ENCODE measurements at places on chromosomes 12 and 14. TPM values are rescaled to one million over a fixed set of nuclear protein-coding genes. Genes with fewer than 3 reads are reported as not detected.
A peak's percentile ranks its signal among the peaks of the same experiment; 100 is the strongest.

The PGF gene
- total RNA-seq = 0.48 TPM

The POTEM gene
- total RNA-seq = not detected

DNA sequence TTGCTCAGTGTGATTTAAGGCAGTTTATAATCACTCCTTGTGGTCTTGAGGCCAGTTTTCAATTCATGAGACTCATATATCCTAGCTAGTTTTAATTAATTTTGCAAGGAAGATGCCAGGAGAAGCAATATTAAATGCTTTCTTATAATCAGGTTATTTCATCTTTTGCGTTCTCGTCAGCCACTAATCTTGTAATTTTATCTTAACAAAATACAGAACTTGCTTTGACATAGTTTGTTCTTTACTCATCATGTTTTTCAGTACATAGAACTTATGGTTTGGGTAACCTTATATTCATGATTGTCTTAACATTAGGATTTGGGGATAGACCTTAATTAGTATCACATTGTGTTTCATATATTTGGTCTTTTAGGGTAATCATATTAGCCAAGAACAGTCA lies 76.0 kb downstream of the LIN52 start:
- ATAC-seq = no peak

DNA sequence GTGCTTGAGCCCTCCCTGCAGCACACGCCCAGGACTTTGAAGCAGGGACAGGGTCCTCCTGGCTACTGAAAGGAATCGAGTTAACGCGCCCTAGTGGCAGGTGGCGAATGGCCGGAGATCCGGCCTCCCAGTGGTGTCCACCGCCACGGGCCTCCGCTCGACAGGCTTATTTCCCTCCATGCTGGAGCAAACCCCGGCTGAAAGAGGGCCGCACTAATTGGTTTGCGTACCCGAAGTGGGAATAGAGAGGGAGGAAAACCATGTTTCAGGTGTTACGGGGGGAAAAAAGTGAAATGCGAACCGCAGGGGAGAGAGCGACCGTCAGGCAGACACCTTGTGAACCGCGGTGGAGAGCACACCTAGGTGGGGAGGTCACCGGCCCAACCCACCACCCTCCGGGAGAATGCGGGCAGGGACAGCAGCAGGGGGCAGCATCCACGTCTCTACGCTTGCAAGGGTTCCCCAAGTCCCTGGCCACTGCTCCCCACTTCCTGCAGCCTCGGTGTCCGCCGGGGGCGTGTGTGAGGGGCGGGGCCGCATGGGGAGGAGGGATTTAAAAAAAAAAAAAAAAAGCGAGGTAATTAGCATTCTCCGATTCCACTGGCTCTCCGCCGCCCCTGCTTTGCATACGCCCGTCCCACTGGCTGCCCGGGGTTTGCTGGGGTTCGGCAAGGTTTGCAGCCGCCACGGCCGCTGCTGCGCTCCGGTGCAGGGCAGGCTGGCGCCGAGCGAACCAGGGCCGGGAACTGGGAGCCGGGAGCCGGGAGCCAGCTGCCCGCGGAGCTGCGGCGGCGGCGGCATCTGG lies 224.6 kb upstream of the CRY1 start:
- ATAC-seq = peak; percentile 73

GRCh38 chr14:37599507-37600368 lies 4.3 kb downstream of the TTC6 start:
- ATAC-seq = no peak

- peak; percentile 91 for ATAC-seq
Observed at GRCh38 chr12:47307680-47308399, 228.1 kb upstream of the AMIGO2 start.

DNA sequence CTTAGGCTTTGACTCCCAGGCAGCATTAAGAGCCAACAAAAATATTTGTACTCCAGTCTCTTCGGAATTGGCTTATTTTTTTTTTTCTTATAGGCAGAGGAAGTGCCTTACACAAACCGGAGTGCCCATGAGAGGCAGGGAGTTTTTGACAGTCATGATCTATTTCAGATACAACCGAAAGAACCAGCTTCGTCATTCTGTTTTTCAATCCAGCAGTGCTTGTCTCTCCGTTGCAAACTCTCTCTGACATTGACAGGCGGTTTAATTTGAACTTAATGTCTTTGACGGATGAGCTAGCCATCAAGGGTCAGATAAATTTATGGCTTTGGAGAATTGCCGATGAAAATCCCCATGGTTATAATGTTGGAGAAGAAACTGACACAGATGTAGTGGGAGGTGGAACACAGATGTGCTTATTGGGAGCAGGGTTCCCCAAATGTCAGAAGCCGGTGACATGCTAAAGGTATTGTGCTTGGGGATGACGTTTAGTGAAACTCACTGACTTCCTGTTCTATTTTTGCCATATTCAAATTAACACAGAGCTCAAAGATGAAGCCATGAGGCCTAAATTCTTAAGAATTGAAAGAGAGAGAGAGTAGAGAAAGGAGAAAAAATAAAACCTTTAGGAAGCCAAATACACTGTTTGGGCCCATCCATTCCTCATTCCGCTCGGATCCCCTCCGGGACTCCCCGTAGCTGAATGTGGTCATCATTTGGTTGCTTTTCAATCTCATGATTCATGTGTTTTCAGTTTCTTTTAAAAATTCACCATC lies 59.7 kb downstream of the PLXNC1 start:
- peak; percentile 81 for ATAC-seq

DNA sequence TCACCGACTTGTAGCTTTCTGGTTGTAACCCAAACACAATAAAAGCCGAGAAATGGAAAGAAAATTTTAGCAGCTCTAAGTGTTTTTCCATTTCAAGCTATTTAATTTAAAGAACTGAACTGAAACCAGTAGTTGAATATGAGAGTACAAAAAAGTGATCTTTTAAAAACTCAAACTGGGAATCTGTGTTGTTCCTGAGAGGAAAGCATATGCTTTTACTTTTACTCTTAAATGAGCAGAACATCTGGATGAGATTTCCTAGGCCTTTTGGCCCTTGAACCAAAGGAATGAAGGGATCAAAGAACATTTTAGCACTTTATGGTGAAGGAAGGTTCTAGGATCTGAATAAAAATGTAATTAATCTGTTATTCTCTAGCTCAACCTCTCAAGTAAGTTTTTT lies 1.3 kb downstream of the KERA start:
- ATAC-seq = no peak

GRCh38 chr14:29223947-29224346 lies 457.4 kb downstream of the FOXG1 start:
- no peak for ATAC-seq

GRCh38 chr12:131597333-131597732 lies 113.6 kb upstream of the SFSWAP start:
- no peak for ATAC-seq

DNA sequence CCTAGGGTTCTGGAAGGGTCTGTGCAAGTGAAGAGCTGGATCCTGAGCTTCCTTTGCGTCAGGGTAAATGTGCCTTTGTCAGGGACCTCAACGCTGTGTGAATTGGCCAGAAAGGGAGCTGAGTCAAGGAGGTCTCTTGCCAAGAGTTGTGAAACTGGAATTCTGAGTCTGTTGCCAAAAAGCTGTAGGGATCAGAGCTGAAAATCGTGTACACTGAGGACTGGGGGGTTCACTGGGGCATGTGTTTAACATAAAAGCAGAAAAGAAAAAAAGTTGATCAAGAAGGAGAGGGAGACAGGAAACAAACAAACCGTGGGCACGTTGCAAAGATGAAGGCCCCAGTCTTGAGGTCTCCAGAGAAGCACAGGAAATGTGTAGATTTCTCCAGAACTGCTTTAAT lies 1081.5 kb downstream of the VRK1 start:
- ATAC-seq = no peak

Measured in activated T-helper 17 cell treated with anti-CD3 and anti-CD28 coated beads, Interleukin-2, amount 50 U/mL, for 72 hours (primary cell).